CD8-positive, alpha-beta memory T cell (primary cell): ENCODE measurements at places on chromosomes 3 and 15.

DNA sequence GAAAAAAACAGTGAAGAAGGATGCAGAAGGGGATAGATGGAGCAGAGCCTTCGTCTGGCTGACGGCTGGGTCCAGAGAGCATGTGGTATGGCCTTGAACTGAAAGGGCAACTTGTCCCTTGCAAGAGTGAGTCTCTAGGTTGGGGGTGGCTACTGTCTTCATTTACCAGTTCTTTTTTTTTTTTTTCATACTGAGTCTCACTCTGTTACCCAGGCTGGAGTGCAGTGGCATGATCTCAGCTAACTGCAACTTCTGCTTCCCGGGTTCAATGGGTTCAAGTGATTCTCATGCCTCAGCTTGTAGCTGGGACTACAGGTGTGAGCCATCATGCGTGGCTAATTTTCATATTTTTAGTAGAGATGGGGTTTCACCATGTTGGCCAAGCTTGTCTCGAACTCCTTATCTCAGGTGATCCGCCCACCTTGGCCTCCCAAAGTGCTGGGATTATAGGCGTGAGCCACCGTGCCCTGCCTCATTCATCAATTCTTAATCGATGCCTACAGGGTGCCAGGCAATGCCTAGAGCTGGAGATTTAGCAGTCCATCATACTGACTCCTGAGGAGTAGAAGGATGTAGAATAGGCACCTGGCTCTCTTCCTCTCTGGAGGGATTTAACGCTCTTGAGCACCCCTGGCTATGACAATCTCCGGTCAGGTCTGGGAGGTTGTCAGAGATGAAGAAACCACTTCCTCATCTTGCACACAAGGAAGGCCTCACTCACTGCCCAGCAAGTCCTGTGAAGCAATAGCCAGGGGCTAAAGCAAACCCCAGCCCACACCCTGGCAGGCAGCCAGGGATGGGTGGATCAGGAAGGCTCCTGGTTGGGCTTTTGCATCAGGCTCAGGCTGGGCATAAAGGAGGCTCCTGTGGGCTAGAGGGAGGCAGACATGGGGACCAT is at the start of gene CAMP:
Gene CAMP (plus strand): TSS at position 880 of the 898 bp plus-strand sequence. CDS start 17 bp downstream, at position 897.
- H3K4me3 ChIP-seq: no peak within 1 kb of the TSS
- H3K4me1 ChIP-seq: no peaks in the 10 kb centered on the region
- H3K36me3 ChIP-seq: no peaks in the 10 kb centered on the region
- no peak for DNase-seq
- no peaks in the 10 kb centered on the region for H3K27me3 ChIP-seq

DNA sequence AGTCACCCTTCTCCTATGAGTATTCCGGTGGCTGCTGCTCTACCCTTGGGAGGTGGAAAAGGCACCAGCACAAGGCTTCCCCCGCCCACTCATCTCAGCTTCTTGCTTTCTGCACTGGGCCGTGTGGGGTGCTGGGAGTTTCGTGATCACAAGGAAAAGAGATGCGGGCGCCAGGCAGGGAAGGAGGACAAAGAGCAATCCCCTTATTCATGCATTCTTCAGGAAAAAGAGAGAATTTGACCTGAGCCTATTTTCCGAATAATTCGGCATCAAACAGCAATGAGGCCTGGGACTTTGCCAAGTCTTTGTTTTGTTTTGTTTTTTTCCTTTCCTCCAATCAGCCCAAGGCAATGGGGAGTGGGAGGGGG is 102.2 kb upstream of the LPP start:
- no peaks in the 10 kb centered on the region for H3K36me3 ChIP-seq
- peaks cover 15% of the 10 kb centered on the region for H3K4me1 ChIP-seq
- H3K4me3 ChIP-seq: no peak overlapping the region
- no peak for DNase-seq
- no peaks in the 10 kb centered on the region for H3K27me3 ChIP-seq

DNA sequence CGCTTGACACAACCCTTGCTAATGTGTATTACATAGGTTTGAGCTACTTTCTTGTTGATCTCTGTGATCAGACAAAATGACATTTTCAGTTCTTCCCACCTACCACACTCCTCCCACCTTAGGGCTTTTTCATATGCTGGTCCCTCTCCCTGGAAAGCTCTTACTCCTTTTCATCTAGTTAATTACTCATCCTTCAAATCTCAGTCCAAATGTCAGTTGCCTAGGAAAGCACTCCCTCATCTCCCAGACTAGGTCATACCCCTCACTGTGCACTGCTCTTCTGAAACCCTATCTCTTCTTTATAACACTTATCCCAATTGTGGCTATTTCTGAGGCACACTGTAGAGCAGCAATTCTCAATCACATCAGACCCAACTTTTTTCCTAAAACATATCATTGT is 7.3 kb downstream of the ZNF106 start:
- H3K36me3 ChIP-seq: no peaks in the 10 kb centered on the region
- H3K4me3 ChIP-seq: no peak overlapping the region
- no peak for DNase-seq
- no peaks in the 10 kb centered on the region for H3K4me1 ChIP-seq
- H3K27ac ChIP-seq: no peak overlapping the region

- no peak overlapping the region for H3K4me3 ChIP-seq
- no peaks in the 10 kb centered on the region for H3K36me3 ChIP-seq
- H3K4me1 ChIP-seq: peaks cover 6% of the 10 kb centered on the region
- DNase-seq: no peak
- H3K27ac ChIP-seq: no peak overlapping the region
These were observed 104.0 kb downstream of the TNIK start for GRCh38 chr3:171356251-171356650.

DNA sequence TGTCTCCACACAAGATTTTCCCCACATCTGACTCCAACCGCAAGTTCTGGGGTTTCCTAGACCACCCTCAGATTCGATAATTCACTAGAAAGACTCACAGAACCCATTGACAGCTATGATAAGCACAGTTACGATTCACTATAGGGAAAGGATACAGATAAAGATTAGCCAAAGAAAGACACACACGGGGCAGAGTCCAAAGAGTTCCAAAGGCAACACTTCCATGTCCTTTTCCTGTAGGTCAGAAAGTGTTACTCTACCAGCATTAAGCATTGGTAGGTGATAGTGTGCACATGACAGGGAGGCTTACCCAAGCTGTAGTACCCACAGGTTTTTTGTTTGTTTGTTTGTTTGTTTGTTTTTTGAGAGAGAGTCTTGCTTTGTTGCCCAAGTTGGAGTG is 48.1 kb downstream of the PHLDB2 start:
- no peak overlapping the region for H3K27ac ChIP-seq
- H3K36me3 ChIP-seq: no peaks in the 10 kb centered on the region
- no peak for DNase-seq
- H3K27me3 ChIP-seq: no peaks in the 10 kb centered on the region

DNA sequence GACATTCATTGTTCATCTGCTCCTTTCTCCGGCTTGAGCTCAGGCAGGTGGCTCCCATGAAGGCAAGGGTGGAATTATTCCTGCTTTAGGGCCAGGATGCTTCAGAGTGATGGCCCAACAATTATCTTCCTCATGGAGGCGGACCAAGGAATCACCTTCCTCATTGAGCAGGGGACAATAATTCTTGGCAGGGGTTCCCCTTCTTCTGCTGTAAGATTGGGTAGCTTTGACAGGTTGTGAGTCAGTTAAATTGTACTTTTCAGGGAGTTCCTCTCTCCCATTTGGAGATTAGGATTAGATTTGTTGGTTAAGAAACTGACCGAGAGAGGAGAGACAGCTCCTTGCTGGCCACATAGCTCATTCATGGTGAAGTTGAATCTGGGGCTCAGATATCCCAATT is 31.4 kb upstream of the CD47 start:
- peaks cover 51% of the 10 kb centered on the region for H3K4me1 ChIP-seq
- H3K27ac ChIP-seq: no peak overlapping the region
- no peaks in the 10 kb centered on the region for H3K36me3 ChIP-seq
- no peak for DNase-seq
- no peaks in the 10 kb centered on the region for H3K27me3 ChIP-seq

DNA sequence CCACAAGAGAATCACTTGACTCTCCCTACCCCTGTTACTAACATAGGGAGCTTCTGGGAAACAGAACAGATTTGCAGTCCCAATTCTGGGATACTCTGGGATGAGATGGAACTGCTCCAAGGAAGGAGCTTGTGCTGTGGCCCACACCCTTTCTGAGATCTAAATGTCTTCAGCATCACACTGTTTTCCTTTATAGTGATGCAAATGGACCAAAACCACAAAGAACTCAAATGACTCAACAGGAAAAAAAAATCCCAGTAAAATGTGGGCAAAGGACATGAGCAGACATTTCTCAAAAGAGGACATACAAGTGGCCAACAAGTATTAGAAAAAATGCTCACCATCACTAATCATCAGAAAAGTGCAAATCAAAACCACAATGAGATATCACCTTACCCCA is 155.6 kb downstream of the NECTIN3 start:
- no peaks in the 10 kb centered on the region for H3K27me3 ChIP-seq
- no peak for DNase-seq
- H3K27ac ChIP-seq: no peak overlapping the region
- no peak overlapping the region for H3K4me3 ChIP-seq

- no peak overlapping the region for H3K4me3 ChIP-seq
- H3K36me3 ChIP-seq: no peaks in the 10 kb centered on the region
- no peak for DNase-seq
- H3K4me1 ChIP-seq: no peaks in the 10 kb centered on the region
- no peak overlapping the region for H3K27ac ChIP-seq
These were observed 126.7 kb upstream of the SPATA16 start for GRCh38 chr3:173267716-173268115.

GRCh38 chr3:37940242-37940908 is 50.2 kb upstream of the VILL start:
- H3K27me3 ChIP-seq: no peaks in the 10 kb centered on the region
- H3K4me1 ChIP-seq: no peaks in the 10 kb centered on the region
- no peak overlapping the region for H3K4me3 ChIP-seq

DNA sequence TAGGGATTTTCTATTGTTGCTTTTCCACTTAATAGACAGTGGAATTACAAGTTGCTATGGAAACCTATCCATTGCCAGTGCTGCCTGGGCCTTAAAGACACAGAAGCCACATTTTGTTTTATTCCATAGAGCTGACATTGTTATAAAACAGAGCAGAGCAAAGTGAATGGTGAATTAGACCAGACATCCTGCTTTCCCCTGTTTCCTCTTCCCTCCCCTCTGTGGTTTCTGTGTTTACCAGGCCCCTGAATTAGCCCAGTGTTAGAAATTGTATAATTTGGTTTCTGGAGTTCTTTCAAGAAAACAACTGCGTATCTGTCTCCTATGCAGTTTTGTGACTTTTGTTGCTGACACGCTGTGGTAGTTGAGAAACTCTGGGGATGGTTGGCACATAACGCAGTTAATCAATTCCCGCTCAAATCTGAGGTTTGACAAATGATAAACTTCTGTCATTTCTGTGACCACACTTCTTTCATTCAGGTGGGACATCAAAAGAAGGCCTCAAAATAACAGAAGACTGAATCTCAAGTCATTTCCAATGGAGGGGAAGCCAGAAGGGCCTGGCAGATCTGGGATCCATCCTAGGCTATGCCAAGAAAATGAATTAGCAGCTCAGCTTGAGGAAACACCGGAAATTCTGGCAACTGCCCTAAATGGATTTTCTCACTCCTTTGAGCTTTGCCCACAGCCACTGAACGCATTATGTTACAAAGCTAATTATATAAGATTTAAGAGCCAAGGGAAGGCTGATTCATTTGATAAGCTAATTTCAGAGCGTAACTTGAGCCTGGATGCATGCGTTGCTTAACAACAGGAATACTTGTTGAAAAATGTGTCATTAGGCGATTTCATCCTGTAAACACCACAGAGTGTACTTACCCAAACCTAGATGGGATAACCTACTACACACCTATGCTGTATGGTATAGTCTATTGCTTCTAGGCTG is 46.9 kb downstream of the NR1D2 start:
- no peak overlapping the region for H3K4me3 ChIP-seq
- no peaks in the 10 kb centered on the region for H3K4me1 ChIP-seq
- H3K36me3 ChIP-seq: no peaks in the 10 kb centered on the region
- H3K27ac ChIP-seq: no peak overlapping the region

GRCh38 chr3:46931631-46932331 is 44.8 kb downstream of the CCDC12 start:
- no peaks in the 10 kb centered on the region for H3K27me3 ChIP-seq
- no peak overlapping the region for H3K27ac ChIP-seq
- peaks cover 14% of the 10 kb centered on the region for H3K36me3 ChIP-seq
- H3K4me3 ChIP-seq: no peak overlapping the region
- no peak for DNase-seq

DNA sequence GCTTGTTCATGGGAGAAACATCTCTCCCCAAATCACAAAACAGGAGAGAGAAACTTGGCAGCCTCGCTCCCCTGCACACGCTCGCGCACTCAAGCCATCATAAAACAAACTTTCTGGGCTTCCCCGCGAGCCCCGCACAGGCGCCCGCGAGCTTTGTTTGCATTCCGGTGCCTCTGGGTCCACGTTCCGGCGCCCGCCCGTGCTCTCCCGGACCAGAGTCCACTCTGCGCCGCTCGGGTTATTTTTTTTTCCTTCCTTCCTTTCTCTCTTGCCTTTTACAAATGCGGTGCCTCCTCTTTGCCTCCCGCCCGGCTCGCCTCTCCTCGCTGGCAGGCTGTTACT is 363 bp downstream of the MAGI1 start:
- H3K4me1 ChIP-seq: no peaks in the 10 kb centered on the region
- H3K27ac ChIP-seq: no peak overlapping the region
- H3K27me3 ChIP-seq: peaks cover 5% of the 10 kb centered on the region

GRCh38 chr3:65532215-65532614 is 506.5 kb downstream of the MAGI1 start:
- no peaks in the 10 kb centered on the region for H3K36me3 ChIP-seq
- H3K27ac ChIP-seq: no peak overlapping the region
- H3K4me1 ChIP-seq: no peaks in the 10 kb centered on the region
- no peaks in the 10 kb centered on the region for H3K27me3 ChIP-seq
- no peak for DNase-seq

DNA sequence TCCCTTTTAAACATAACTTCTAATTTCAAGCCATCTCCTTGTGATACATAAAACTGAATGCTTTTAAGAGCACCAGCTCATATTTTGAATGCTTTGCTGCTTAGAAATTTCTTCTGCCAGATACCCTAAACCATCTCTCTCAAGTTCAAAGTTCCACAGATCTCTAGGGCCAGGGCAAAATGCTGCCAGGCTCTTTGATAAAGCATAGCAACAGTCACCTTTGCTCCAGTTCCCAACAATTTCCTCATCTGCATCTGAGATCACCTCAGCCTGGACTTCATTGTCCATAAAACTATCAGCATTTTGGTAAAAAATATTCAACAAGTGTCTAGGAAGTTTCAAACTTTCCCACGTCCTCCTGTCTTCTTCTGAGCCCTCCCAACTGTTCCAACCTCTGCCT is 17.5 kb downstream of the OSTN start:
- no peaks in the 10 kb centered on the region for H3K27me3 ChIP-seq
- no peak overlapping the region for H3K4me3 ChIP-seq
- DNase-seq: no peak
- no peaks in the 10 kb centered on the region for H3K36me3 ChIP-seq
- no peaks in the 10 kb centered on the region for H3K4me1 ChIP-seq
- H3K27ac ChIP-seq: no peak overlapping the region
